ENCODE measurements at places on chromosomes 13 and 19.

- DNase-seq, result no peak
These were observed 12.0 kb downstream of the CERS4 start for GRCh38 chr19:8221161-8221560.

GRCh38 chr13:111847964-111848363 is 219.0 kb upstream of the SOX1 start:
- DNase-seq, result no peak

DNA sequence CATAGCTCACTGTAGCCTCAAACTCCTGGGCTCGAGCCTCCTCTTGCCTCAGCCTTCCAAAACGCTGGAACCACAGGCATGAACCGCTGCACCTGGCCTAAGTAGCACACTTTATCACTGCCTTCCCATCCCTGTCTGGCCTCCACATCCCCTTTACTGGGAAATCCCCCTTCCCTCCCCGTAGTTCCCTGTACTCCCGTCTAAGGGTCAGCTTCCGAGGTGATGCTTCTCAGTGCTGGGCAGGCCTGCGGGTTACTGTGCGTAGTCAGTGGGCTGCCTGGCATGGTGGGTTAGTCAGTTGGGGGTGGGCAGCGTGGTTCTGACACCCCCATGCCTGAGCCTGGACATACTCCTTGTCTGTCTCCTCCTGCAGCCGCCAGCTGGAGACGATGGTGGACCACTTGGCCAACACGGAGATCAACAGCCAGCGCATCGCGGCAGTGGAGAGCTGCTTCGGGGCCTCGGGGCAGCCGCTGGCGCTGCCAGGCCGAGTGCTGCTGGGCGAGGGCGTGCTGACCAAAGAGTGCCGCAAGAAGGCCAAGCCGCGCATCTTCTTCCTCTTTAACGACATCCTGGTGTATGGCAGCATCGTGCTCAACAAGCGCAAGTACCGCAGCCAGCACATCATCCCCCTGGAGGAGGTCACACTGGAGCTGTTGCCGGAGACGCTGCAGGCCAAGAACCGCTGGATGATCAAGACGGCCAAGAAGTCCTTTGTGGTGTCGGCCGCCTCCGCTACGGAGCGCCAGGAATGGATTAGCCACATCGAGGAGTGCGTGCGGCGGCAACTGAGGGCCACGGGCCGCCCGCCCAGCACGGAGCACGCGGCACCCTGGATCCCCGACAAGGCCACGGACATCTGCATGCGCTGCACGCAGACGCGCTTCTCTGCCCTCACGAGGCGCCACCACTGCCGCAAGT is 8.4 kb downstream of the PLEKHF1 start:
- no peak for DNase-seq

GRCh38 chr13:30496147-30496546 is 30.4 kb upstream of the HMGB1 start:
- DNase-seq, result no peak

- DNase-seq, result no peak
These were observed 15.8 kb downstream of the NFIX start for GRCh38 chr19:13010992-13011652.

GRCh38 chr13:98913741-98914140 is 64.1 kb downstream of the DOCK9 start:
- no peak for DNase-seq

- DNase-seq, result no peak
These were observed 52.9 kb upstream of the CYP4F8 start for GRCh38 chr19:15562145-15562544.

GRCh38 chr19:19026299-19026971 is 6.9 kb downstream of the SUGP2 start:
- DNase-seq, result no peak

GRCh38 chr19:35409191-35409590 is 38.3 kb downstream of the GPR42 start:
- DNase-seq, result no peak

DNA sequence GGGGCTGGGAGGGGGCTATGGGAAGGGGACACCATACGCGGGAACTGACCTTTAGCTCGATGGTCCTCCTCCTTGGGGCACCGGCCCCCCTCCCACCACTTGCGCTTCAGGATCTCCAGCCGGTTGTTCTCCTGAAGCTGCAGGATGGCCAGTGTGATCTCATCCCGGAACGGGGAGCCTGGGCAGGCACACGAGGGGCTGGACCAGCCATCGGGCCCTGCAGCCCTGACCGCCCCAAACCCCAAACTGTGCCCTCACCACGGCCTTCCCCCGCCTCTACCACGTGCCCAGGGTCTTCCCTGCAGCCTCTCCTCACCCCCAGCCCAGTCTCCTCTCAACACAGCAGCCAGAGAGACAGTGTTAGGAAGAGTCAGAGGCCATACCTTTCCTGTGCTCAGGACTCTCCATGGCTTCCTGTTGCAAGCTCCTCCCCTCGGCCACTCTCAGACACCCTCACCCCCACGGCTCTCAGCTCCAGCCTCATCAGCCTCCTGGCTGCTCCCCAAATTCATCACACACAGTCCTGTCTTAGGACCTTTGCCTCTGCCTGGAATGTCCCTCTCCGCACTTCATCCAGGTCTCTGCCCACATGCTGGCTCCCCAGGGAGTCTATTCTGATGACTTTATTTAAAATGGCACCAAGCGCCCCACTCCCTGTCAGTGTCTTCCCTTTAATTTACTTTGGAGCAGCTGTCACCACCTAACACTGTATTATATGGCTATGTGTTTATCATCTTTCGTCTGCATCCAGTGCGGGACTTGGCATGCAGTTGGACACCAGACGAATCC is 9.7 kb upstream of the ATP1A3 start:
- DNase-seq, result no peak

- DNase-seq, result no peak
These were observed 10.3 kb upstream of the LEUTX start for GRCh38 chr19:39768334-39768733.

DNA sequence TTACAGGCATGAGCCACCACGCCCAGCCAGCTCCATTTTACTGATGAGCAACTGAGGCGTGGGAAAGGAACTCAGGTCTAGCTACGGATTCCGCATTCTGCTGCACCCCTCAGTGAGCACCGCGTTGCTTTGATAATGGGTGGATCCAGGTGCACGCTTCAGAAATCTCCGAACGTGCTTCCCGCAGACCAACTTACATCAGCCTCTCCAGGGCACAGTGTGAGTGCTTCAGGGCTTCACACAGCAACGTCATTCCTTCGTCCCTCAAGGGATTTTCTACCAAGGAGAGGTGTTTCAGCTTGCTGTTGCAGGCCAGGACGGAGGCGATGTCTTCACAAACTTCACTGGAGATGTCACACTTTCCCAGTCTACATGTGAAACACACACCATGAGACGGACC is 21.7 kb downstream of the NLRP9 start:
- no peak for DNase-seq

DNA sequence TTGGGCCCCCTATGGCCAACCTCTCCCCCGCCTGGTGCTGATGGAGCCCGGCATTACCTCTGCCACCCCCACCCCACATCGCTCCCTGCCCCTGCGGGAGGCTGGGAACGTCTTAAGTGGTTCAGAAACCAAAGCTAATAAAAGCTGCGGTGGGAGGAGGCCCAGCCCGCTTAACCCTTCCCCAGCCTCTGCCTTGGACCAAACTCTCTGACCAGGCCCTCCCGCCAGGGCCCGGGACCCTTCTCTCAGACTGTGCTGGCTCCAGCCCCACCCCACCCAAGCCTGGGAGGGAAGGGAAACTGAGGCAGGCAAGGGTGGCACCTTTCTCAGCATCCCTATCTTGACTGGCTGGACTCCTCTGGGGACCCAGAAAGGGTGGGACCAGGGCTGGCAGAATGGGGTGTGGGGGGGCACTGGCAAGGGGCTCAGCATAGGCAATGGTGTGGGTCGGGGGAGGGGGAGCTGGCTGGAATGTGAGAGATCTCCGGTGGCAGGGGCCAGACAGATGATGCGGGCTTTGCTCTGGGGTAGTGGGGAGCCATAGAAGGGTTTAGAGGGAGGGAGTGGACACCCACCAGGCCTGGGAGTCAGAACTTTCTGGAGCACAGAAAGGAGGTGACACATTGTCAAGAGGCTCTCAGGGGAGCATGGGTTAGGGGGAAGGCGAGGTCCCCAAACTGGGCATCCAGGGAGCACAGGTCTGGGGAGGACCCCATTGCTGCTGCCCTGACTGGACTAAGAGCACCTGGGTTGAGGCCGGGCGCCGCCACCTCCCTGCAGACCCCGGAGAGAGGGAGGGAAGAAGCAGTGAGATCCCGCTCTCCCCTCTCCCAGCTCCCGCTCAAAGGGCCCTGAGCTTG is 21.9 kb downstream of the SMIM24 start:
- DNase-seq, result no peak

DNA sequence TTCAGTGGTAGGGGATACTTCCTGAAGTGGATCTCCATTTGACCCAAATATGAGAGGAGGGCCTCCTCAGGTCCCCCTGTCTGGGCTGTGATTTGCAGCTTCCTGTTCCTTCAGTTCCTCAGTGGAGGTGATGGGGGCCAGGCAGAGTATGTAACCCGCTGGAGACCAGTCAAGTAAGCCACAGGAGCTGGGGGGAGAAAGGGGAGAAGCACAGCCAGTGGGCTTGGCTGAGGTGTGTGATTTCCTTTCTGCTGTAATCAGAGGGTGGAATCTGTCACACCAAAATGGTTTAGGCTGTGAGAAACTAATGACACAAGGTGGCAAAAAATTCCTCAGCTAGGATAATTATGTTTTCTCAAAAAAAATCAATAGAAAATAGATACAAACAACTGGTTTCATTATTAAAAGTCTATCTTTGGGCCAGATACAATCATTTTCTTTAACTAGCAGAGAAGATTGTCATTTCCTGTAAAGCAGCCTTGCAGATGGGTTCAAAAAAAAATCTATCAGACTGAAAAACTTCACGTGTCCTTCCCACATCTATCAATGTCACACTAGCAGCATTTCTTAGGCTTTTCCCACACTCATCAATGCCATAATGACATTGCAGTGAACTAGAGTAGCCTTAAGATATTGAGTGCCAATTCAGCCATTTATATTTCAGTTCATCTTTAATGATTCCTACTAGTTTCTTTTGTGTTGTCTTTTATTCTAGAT is 1660.3 kb downstream of the EFNB2 start:
- no peak for DNase-seq

GRCh38 chr19:2123682-2124387 is 27.1 kb downstream of the IZUMO4 start:
- no peak for DNase-seq

- no peak for DNase-seq
These were observed 45.5 kb downstream of the LYL1 start for GRCh38 chr19:13057147-13057572.

GRCh38 chr19:38898788-38899446 is 501 bp downstream of the SIRT2 start:
- DNase-seq, result no peak

DNA sequence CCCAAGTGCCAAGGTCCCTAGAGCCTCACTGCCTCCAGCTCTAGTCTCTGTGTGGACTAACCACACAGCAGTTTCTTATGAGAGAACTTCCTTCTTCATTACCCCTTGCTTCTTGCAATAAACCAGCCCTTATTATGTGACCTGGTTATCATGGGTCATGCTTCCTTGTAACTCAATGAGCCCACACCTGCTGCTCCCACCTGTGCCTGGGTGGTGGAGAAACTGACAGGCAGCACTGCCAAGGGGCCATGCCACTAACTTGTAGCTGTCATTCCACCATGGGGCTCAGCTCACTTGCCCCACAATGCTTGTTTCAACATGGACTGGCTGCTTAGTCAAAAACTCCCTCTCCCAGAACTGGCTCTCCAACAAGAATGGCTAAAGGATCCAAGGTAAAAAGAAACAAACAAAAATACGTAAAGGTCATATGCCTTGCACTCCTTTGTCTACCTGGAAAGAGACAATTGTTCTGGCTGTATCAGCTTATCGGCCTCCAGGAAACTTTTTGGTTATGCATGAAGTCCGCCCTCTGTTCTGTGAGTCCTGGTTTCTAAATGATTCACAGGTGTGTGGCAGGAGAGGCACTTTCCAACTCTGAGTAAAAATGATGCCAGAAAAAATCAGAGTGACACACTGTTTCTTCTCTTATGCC is 446.4 kb downstream of the COG6 start:
- DNase-seq, result peak; percentile 62

- DNase-seq, result peak; percentile 57
These were observed 515 bp downstream of the UFM1 start for GRCh38 chr13:38350114-38350617.

DNA sequence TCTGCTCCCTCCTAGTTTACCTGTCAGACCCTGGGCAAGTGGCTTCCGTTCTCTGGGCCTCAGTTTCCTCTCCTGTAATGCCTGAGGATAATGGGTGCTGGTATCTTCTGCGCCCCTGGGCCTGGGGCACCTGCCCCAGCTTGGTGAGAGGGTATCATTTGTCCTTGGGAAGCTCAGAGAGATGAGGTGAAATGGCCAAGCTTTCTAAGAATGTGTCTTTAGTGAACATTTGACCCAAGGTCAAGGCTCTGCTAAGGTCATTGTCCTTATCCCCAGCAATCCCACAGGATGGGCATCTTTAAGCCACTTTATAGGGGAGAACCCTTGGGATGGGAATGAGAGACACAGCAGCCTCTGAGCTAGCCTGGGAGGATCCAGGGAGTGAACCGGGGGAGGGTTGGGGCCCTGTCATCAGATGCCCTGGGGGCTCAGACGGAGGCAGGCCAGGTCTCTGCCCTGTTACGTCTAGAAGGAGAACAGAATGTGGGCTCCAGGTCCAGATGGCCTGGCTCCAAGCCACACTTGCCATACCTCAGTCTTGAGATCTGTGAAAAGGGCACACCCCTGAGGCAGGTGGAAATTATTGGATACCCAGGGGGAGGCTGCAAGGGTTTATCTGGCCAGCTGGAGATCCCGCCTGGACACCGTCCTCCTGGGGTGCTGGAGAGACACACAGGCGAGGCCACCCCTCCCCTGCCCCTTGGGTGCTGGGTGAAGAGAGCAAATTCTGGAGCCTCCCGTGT is 1.1 kb upstream of the NFIC start:
- no peak for DNase-seq

GRCh38 chr13:36528105-36528504 is 95.8 kb downstream of the CCNA1 start:
- DNase-seq, result no peak

GRCh38 chr19:32330213-32330857 is 15.1 kb upstream of the ZNF507 start:
- no peak for DNase-seq

GRCh38 chr13:85509512-85509911 is 289.7 kb downstream of the SLITRK6 start:
- DNase-seq, result no peak

GRCh38 chr19:16233836-16234551 is 36.3 kb downstream of the AP1M1 start:
- no peak for DNase-seq

DNA sequence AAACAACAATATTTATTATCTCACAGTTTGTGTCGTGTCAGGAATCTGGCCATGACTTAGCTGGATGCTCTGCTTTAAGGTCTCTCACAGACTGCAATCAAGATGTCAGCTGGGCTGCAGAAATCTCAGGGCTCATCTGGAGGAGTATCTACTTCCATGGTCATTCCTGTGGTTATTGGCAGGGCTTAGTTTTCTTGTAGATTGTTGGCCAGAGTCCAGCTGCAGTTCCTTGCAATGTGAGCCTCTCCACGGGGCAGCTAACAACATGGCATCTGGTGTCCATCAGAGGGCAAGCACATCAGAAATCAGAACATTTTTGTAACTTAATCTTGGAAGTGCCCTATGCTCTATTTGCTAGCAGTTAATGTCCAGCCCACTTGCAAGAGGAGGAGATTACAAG is 45.7 kb upstream of the TDRD3 start:
- no peak for DNase-seq

GRCh38 chr19:2149980-2150793 is 1.2 kb downstream of the AP3D1 start:
- no peak for DNase-seq

Measured in stimulated activated CD4-positive, alpha-beta T cell treated with anti-CD3 and anti-CD28 coated beads, Interleukin-1b, Interleukin-23, amount 100 ng/mL, for 48 hours (primary cell).